ENCODE measurements at places on chromosomes 16 and 17. TPM values are rescaled to one million over a fixed set of nuclear protein-coding genes. Genes with fewer than 3 reads are reported as not detected.

TNS4 gene
- total RNA-seq: not detected

ATP2A1 gene
- total RNA-seq: 2.9 TPM

SRP68 gene
- total RNA-seq: 74.9 TPM

ADAD2 gene
- not detected for total RNA-seq

IRF8 gene
- 5.8 TPM for total RNA-seq

RNF227 gene
- 3.0 TPM for total RNA-seq
